Stimulated activated CD8-positive, alpha-beta memory T cell treated with anti-CD3 and anti-CD28 coated beads, Interleukin-7, amount 100 ng/mL, for 24 hours (primary cell): ENCODE measurements at places on chromosomes 4 and X.

- DNase-seq: no peak
Measured at GRCh38 chr4:180947425-180947824, 1295.8 kb upstream of the TENM3 start.

- no peak for DNase-seq
Measured at GRCh38 chr4:30714408-30715031, 5.6 kb upstream of the PCDH7 start.

GRCh38 chr4:151150821-151151580 is 51.6 kb downstream of the RPS3A start:
- DNase-seq: no peak

GRCh38 chr4:113788888-113789287 is 27.4 kb upstream of the CAMK2D start:
- DNase-seq: no peak

DNA sequence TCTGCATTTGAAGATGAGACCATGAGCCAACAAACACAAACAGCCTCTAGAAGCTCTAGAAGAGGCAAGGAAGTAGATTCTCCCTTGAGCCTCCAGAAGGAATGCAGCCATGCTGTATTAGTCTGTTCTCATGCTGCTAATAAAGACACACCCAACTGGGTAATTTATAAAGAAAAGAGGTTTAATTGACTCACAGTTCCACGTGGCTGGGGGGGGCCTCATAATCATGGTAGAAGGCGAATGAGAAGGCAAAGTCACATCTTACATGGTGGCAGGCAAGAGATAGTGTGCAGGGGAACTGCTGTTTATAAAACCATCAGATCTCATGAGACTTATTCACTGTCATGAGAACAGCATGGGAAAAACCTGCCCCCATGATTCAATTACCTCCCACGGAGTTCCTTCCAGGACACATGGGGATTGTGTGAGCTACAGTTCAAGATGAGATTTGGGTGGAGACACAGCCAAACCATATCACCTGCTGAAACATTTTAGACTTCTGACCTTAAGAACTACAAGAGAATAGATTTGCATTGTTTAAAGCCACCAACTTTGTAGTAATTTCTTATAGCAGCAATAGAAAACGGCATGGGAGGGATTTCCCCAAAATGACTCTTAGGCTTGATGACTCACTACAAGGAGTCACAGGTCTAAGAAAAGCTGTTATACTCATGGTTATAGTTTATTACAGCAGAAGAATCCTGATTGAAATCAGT is 284.4 kb upstream of the SFRP2 start:
- no peak for DNase-seq

- DNase-seq: no peak
Measured at GRCh38 chr4:182258441-182259000, 15.3 kb downstream of the TENM3 start.

GRCh38 chr4:54614149-54614548 is 43.6 kb upstream of the KIT start:
- DNase-seq: no peak

- DNase-seq: no peak
Measured at GRCh38 chr4:21226637-21227538, 526.6 kb downstream of the PACRGL start.

GRCh38 chrX:107968623-107969022 is 13.5 kb downstream of the TEX13B start:
- no peak for DNase-seq

GRCh38 chrX:10414862-10415261 is 205.5 kb downstream of the MID1 start:
- DNase-seq: no peak

- DNase-seq: no peak
Measured at GRCh38 chr4:55032788-55033187, 92.6 kb downstream of the KDR start.

- no peak for DNase-seq
Measured at GRCh38 chr4:5043579-5043978, 7.7 kb upstream of the STK32B start.

DNA sequence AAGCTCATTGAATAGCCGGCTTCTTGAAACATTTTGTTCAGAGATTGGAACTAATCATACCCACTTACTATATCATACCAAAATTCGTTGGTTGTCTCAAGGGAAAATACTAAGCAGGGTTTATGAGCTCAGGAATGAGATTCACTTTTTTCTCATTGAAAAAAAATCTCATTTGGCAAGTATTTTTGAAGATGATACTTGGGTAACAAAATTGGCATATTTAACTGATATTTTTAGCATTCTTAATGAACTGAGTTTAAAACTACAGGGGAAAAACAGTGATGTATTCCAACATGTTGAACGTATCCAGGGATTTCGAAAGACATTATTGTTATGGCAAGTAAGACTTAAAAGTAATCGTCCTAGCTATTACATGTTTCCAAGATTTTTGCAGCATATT is 6.4 kb downstream of the FAM200B start:
- no peak for DNase-seq

- no peak for DNase-seq
Measured at GRCh38 chr4:47631161-47631560, 146.1 kb downstream of the ATP10D start.

GRCh38 chr4:65580551-65580950 is 89.7 kb downstream of the EPHA5 start:
- DNase-seq: no peak

DNA sequence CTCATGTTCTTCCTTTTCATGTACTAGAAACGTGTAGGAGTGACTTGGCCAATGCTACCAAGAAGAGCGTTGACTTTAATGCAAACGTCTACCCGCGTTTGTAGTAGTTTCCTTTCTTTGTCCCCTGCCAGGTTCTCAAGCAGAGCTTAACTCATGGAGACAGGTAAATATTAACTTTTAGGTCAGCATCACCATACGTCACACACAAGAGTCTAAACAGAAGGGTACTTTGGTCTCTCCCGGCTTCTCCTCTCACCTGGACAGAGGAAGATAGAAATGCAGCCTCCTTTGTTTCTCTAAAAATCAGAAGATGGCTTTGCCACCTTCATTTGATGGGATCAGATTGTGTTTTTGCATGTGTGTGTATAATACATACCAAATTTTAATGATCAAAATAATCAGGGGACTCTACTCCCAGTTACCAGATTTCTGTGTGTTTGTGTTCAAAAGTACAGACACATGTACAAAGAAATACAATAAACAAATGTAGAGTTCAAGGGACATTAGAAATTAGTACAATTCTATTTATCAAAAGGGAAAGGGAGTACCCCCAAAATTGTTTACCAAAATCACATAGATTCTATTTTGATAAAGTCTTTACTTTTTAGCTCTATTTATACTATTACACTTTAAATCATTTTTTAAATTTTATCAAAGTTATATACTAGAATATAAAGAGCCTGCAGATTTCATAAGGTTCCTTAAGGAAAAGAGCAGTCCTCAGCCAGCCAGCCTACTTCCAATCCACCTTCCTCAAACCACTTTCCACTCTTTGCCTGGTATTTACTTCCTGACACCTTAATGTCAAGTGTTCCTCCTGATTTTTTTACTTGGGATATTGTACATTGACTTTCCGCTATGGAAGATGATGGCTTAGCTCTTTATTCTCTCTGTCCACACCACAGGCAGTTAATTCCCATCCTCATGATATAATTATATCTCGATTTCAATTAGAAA is 195.5 kb downstream of the RELL1 start:
- no peak for DNase-seq

DNA sequence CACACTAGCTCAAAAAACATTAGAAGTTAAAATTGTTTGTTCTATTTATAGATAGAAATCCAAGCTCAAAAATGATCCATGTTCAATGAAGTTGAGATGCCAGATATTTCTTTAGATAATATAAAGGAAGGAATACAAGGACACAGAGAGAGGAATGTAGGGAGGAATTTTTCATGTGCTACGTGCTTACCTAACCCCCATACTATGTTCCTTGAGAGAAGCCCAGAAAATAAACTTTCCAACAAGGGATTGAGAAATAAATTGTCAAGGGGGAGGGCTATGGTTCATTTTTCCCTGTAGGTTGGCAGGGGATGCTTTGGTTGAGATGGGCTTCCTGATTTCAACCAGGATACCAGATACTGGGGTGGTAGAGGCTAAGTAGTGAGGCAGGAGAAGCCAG is 15.6 kb upstream of the ADH5 start:
- no peak for DNase-seq

- DNase-seq: no peak
Measured at GRCh38 chrX:57822398-57822797, 87.9 kb downstream of the ZXDA start.

DNA sequence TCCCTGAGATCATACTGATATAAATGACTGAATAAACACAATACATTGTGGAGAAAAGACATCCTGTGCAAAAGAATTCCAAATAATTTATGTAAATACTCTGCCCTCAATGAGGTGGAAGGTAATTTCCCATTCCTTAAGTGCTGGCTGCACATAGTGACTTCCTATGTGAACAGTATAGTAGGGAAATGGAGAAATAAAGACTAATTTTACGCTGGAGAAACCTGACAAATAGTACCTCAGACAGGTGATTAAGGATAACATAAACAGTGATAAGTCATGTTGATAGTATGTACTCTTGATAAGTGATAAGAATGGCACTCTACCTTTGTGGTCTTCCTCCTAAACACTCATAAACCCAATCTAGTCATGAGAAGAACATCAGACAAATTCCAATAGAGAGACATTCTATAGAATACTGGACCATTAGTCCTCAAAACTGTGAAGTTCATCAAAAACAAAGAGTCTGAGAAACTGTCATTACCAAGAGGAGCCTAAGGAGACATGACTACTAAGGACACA is 274.0 kb downstream of the CHIC1 start:
- DNase-seq: no peak

DNA sequence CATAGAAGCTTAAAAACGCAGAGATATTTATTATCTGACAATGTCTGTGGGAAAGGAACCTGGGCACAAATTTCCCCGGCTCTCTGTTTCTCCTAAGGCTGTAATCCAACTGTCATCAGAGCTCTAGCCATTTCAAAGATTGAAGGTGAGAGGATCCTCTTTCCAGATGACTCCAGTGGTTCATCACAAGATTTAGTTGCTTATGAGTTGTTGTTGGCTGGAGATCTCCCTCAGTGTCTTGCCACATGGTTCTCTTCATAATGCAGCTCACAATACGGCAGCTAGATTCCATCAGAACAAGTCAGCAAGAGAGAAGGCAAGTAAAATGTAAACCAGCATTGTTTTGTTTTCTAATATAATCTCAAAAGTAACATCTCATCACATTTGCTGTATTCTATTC is 369.4 kb downstream of the GASK1B start:
- DNase-seq: no peak

DNA sequence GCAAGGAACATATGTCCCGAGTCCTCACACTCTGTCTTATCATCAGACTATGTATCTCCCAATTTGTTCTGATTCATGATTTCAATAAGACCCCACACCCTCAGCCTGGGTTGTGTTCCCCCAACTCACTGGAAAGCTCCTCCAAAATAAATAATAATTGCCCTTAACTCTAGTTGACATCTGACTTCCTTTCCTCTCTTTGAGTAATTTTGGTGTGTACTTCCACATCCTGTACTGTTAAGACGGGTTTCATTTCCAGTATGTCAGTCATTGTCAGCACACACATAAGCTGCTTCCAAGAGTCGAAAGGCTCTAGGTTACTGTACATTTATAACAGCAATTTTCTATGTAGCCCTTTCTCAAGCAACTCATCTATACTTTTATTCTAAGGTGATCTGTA is 52.2 kb upstream of the C1QTNF7 start:
- DNase-seq: no peak

DNA sequence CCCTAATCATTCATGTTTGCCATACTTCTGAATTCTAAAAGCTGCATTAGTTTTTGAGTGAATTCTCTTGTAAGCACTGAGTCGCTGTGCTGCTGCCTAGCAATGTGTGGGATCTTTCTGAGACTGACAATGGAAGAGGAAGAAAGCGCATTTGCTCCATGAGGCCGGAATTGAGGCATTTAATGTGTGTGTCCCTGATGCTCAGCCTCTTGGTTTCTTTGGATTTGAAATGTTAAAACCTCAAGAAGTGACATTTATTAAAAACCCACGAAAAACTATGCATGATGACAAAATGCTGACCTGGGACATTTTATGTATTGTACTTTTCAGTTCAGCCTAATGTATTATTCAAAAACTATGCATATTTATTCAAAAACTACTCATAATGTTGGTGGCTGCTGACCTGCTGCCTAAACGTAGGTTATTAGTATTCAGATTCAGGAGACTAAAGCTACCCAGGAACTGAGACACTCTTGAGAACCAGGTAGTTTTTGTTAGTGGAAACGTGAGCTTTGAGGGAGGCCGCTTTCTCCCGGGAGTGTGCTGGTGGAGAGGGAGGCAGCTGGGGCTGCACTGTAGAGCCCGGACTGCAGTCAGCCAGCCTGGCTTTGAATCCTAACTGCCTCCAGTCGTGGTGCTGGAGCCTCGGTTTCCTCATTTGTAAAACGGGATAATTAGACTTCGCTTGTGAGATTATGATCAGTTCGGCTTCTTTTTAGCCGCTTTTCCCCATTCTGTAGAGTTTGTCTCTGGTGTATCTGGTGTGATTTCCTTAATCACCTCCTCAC is 11.3 kb downstream of the RGS12 start:
- no peak for DNase-seq

DNA sequence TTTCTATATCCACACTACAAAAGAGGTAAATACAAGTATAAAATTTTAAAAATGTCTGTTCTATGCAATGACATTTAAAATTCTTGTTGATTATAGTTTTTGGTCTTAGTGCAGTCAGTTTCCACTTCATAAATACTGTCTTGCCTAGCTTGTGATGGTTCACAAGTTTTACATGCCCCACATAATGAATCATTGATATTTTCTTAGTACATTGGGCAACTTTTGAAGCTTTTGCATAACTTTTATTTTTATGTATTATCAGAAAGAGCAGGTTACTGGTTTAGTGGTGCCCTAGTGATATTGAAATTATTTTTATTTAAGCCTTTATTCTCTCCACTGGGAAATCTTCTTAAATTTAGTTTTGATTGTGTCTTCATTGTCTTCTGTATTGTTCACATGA is 388.0 kb downstream of the CCSER1 start:
- no peak for DNase-seq

GRCh38 chr4:145782756-145783155 is 102.8 kb downstream of the C4orf51 start:
- no peak for DNase-seq

DNA sequence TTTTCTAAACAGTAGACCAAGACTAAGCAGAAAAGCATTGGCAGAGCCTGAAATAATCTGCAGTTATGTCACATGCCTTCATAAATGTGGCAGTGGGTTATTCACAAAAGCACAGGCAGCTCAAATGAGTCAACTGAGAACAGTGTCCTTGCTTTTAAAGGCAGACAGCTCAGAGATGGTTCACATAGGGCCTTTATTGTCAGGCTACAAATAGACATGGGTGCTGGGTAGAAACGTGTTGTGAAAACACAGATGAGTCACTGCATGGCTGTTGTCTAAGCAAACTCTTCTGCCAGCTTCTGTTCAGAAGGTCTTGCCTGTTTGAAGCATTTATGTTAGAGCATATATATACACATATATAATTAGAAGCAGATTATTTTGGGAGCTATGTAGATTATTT is 118.0 kb downstream of the SLC4A4 start:
- DNase-seq: no peak
